Stimulated activated CD8-positive, alpha-beta memory T cell treated with anti-CD3 and anti-CD28 coated beads, Interleukin-15, amount 100 ng/mL, for 4 hours (primary cell): ENCODE measurements at places on chromosomes 6 and 20.

DNA sequence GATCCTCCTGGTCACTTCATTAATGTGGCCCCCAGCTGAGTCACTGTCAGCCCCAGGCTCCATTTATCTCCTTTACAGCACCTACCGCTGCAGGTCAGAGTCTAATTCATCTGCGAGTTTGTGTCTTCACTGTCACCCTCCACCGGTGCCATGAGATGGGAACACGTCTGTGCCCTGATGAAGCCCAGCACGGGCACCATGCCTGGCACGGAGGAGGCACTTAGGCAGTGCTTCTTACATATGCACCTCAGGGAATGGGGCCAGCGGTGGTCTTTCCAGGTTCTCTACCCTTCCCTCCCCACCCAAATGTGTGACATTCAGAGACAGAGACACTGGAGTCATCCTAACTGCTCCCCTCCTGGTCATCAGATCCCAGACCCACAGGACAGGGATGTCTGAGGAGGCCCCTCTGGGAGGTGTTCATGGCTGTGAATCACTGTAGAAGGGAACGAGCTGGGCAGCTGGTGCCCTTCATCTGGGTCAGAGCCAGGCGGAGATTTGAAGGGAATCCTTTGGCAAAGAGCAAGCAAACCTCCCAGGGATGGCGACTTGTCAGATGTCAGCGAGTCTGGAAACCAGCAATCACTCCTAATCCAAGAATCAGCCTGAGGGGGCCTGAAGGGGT, 364.6 kb downstream of the PREX1 start:
- no peak for DNase-seq

GRCh38 chr6:25042536-25042935, 106.8 kb upstream of the RIPOR2 start:
- no peak for DNase-seq

GRCh38 chr20:36150847-36151539, 3.5 kb upstream of the EPB41L1 start:
- no peak for DNase-seq

DNA sequence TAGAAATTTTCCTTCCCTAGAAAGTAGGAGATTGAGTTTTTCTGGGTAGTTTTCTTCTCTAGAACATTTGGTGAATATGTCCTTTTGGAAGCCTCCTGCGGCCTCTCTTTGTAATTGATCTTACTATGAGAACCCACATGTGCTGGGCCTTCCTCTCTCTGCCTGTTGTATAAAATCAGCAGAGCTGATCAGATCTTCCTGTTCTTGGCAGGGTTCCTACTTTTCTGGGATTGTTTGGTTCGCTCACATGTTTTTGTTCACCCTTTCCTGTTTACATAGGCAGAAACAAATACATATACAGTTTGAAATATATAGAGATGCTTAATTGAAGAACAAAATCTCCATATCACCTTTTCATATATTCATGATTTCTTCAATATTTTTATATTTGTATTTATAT, 57.8 kb downstream of the IL22RA2 start:
- no peak for DNase-seq

- no peak for DNase-seq
Observed at GRCh38 chr6:99148111-99148510, 200.4 kb upstream of the FBXL4 start.

DNA sequence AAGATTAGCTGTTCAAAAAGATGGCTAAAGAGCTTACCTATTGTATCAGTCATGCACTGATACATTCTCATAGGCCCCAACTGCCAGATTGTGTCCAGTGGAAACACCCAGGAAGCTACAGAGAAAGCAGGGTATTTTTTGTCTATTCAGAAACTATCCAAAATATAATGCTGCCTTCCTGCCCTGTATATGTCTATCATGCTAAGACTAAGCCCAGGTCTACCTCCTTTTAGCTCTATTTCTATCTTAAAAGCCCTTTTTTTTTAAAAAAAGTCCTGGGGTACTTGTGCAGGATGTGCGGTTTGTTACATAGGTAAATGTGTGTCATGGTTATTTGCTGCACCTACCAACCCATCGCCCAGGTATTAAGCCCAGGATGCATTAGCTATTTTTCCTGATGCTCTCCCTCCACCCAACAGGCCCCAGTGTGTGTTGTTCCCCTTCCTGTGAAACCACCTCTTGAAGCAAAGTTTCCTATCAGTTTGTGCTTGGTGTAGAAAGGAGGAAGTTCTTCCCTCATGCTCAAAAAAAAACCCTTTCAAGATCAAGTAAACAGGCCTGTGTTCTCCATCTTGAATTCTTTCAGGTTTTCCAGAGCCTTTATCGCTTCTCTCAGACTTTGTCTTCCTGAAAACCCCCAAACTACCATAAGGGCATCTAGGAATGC, 514 bp downstream of the DEFB129 start:
- no peak for DNase-seq

- DNase-seq = no peak
Observed at GRCh38 chr20:43492101-43492500, 15.4 kb upstream of the L3MBTL1 start.
